ENCODE measurements at places on chromosomes 1 and 21.

- DNase-seq = no peak
Measured at GRCh38 chr1:39391691-39392679, 99.5 kb upstream of the BMP8A start.

- no peak for DNase-seq
Measured at GRCh38 chr1:84973498-84974334, 23.2 kb downstream of the MCOLN2 start.

DNA sequence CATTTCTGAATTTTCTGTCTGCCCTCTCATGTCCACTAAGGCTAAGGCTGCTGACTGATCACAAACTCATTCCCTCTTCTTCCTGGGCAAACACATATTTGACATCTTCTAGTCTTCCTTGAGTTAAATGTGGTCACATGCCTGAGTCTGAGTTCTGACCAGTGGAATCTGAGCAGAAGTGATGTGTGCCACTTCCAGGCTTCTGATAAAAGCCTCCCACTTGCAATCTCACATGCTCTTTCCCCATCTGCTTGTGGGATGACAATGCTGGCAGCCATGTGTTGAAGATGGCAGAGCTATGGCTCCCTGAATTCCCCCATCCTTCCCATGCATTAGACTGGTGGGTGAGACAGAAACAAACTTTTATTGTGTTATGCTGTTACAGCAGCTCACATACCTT lies 149.9 kb upstream of the ZNF648 start:
- no peak for DNase-seq

DNA sequence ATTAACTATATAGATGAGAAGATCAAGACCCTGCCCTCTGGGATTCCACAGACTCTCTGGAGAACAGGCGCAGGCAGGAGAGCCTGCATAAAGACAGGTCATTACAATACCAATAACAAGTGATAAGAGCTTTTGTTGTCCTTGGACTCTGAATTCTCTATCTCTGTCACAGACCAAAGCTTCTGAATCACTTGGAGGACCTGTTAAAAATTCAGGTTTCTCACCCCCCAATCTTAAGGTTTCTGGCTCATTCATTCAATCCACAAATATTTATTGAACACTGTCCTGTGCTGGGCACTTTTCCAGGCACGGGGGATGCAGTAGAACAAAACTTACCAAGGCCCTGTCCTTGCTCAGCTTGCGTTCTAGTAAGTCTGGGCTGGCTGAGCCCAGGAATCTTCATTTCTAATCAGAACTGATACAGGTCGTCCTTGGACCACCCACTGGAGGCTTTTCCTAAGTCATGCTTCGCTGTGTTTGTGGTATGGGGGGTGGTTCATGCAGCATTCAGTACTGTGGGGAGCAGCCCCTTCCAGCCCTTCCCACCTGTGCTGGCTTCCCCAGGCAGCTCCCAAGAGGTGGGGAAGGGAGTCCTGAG lies 1.4 kb downstream of the EFNA4 start:
- no peak for DNase-seq

DNA sequence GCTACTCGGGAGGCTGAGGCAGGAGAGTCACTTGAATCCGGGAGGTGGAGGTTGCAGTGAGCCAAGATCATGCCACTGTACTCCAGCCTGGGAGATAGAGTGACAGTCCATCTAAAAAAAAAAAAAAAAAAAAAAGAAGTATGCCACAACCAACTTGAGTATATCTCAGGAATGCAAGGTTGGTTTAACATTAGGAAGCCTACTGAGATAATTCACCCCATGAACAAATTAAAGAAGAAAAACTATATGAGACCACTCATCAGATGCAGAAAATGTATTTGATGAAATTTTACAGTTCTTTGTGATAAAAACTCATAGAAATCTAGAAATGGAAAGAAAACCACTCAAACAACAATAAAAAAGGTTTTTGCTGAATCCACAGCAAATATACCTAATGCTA lies 373.8 kb downstream of the LMO4 start:
- no peak for DNase-seq

- no peak for DNase-seq
Measured at GRCh38 chr1:115255154-115255553, 82.9 kb downstream of the NGF start.

DNA sequence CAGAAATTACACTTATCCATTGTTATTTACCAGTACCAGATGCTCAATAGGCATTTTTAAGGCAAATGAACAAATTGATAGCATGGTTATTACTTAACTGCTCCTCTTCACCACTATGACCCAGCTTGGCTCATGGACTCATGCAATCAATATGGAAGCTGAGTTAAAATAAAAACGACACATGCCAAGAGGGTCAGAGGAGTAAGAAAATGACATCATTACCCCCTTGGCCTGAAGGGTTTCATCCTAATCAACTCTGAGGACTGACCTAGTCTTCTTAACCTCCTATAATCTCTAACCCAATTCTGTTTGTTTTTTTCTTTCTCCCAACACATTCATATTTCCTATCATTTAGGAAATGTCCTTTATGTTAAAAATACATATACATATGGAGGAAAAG lies 41.6 kb downstream of the IRF2BP2 start:
- no peak for DNase-seq

- no peak for DNase-seq
Measured at GRCh38 chr1:23911921-23912320, 1.2 kb downstream of the CNR2 start.

DNA sequence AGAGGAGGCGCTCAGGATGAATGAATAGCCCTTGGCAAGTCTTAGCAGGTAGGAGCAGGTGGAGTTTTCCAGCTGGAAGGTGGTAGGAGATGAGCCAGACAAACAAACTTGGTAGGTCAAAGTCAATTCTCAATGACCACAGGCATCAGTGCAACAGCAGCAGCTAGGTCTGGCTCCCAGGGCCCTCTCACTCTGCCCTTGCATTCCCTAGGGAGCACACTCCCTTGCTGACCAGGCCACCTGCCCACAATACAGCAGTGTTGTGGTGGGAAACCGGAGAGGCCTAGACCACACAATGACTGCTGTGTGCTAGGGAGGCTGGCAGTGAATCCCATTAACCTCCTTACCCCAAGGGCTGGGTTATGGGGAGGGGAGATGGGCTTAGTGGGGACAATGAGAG lies 13.0 kb upstream of the PAQR6 start:
- no peak for DNase-seq
